NCI-H345 (cell line): ENCODE measurements at places on chromosomes 1 and 21.

DNA sequence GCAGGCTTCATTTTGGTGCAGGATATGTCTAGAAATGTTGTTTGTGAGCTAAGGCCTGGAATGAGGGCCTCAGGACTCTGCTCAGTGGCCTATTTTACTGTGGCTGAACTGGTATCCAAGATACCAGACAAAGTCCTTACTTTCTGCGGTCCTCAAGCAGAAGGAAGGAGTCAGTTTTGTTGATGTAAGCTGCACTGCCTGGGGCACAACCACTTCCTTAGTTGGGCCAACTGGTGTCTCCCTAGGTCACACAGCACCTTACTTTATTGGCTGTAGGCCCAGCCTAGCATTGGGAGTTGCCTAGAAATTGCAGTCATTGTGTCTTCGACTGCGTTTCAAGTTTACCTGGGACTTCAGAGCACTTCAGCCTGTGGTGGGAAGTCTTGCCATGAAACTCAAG is 1322.7 kb downstream of the AMY1C start:
- DNase-seq: no peak

DNA sequence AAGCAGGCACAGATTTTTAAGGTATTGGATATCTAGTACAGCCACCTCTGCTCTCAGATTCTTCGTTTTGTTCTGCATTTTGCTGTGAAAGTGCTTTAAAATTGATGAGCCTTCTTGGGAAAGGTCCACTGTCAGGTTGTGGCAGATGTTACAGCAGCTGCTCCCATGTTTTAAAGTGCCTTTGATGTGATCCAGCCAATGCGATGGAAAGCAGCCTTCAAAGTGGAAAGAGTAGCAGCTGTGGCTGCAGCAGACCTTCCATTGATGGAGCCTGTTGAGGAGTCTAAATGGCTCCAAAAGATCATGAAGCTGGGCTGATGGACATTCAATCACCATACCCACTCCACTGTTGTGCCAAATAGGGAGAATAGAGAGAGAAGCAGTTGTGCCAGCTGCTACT is 816.9 kb downstream of the PLA2G4A start:
- DNase-seq: no peak

DNA sequence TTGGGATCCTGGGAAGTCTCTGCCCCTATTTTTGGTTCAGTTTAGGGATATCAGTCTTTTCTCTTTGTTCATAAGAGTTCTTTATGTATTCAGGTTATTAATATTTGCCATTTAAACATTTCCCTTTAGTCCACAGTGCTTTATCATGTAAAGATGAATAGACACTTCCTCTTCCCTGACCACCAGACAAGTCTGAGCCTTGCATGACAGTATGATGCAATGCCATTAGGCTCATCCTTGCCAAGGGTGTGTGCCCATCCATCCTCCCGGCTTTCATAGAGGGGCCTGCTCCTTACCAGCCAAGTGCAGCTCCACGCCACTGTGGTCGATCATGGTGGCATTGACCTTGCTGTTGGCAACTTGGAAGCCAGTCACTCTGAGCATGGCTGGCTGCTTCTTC is 52.1 kb downstream of the ZSCAN20 start:
- DNase-seq: no peak

DNA sequence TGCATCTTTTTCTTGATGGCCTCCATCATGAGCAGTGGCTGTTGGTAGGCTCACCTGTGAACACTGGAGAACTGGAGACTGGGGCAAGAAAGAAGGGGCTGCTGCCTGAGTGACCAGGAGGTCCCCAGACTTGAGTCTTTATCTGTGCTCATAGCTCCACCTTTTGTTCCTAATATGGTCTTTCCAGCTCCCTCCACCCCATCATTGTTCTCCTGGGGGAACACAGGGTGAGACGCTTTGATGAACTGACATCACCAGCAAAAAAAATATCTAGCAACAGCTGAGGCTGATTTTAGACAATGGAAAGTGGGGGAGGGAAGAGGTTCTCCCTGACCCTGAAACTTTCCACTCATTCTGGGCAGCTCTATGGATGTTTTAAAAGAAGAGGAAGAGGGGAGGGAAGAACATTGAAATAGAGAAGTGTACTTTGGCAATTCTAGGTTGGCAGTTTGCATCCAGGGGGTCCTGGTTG is at the start of gene TPM3:
TSS of gene TPM3 (minus strand) at position 111 of the 472 bp plus-strand sequence. CDS start at position 29, 82 bp downstream.
- no peak for DNase-seq

GRCh38 chr1:87497380-87498203 is 168.9 kb downstream of the LMO4 start:
- no peak for DNase-seq
